ENCODE measurements at places on chromosomes 3 and 15.

DNA sequence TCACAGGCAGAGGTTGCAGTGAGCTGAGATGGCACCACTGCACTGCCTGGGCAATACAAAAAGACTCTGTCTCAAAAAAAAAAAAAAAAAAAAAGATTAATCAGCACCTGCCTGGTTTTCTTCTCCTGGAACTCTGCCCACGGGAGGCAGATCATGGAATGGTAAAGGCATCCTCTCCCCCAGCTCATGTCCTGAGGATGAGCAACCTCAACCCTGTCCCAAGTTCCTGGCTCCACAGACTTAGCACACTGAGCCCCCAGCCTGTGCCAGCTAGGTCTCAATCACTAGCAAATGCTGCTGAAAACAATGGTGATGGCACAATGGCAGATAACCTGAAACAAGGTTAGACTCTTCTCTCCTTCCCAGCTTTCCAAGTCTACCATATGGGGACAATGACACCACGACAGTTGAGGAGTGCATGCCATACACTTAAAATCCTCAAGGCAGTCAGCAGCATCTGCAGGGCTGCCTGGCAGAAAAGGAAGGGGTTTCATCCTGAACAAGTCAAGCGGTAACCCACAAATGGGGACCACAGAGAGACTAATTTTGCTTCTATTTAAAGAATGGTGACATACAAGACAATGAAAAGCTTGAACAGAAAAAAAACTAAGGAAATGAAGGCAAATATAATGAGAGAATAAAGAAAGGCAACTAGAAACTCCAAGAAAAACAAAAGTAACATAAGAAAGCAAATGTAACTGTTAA, 4.8 kb downstream of the CLN6 start:
- DNase-seq: no peak

DNA sequence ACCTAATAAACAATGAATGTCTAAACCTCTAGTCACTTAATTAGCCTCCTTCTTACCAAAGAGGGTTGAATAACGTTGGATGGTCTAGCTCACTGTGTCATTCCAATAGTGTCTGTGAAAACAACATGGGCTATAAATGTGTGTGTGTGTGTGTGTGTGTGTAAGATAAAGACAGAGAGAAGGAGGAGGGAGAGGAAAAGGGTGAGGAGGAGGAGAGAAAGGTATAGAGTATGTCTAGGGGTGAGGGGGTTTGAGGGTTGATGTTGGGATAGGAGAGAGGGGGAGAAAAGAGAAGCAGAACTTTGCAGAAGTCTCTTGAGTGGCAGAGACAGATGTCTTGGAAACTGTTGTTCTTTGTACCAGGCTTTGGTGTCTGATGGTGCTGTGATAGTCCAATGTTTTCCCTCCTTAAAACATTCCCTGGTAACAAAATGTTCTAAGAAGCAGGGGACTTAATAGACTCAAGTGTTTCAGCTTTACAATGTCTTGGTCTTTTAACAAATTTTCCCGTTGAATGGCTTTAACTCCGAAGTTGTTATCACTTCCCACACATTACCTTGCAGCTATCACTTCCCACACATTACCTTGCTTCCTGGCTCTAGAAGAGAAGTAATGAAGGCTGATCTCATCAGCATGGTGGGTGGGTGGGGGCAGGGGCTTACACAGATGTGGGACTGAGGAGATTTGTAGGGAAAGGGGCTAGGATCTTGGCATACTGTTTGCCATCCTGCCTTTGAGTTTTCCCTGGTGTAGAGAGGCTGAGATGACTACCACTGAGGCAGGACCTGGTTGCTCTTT, 57.8 kb upstream of the ETV5 start:
- no peak for DNase-seq

DNA sequence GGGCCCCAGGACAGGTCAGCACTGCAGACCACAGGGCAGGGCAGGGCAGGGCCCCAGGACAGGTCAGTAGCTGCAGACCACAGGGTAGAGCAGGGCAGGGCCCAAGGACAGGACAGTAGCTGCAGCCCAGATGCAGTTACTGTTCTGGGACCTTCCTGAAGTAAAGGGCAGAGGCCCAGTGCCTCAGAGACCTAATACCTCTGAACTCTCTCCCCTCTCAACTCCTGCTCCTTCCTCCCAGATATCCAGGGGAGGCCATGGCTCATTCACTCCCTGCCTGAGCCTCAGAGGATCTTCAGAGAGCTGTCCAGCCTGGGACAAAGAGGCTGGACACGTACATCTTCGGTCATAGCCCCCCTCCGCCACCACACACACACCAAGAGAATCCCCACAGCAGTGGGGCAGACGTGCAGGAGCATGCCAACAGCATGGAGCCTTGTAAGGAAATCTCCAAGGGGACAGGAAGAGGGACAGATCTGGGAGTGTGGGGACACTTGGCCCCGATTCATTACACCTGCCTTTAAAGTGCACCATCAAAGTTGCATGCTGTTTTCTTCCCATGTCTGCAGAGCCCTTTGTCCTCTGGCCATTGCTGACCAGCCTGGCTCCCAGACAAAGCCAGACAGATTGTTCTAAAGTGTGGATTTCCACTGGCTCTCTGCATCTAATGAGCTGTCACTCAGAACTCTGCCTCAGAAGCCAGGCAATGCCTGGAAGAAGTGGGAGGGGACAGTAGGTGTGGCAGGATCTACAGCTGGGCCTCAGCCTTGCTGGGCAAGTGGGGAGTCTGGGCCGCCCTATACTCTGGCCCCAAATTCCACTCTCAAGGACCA, 24.2 kb upstream of the BUB1B start:
- no peak for DNase-seq

DNA sequence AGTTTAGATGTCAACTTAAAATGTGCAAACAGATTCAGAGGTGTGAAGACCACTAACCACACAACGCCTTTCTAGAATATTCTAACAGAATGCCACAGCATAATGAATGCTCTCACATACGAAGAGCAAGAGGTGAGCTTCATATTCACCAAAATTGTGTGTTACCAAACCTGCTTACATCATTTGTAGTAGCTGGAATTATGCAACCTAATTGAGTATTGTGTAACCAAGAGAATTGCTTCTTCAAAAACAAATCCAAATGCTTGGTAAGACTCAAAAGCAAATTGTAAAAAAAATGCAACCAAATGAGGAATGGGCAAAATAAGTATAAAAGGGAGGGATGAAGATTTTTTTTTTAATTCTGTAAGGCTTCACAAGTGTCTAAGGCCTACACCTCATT, 160.7 kb downstream of the TAFA4 start:
- no peak for DNase-seq

GRCh38 chr3:179967622-179968021, 69.1 kb downstream of the PEX5L start:
- peak; percentile 76 for DNase-seq
